ENCODE measurements at places on chromosomes 4 and X.

DNA sequence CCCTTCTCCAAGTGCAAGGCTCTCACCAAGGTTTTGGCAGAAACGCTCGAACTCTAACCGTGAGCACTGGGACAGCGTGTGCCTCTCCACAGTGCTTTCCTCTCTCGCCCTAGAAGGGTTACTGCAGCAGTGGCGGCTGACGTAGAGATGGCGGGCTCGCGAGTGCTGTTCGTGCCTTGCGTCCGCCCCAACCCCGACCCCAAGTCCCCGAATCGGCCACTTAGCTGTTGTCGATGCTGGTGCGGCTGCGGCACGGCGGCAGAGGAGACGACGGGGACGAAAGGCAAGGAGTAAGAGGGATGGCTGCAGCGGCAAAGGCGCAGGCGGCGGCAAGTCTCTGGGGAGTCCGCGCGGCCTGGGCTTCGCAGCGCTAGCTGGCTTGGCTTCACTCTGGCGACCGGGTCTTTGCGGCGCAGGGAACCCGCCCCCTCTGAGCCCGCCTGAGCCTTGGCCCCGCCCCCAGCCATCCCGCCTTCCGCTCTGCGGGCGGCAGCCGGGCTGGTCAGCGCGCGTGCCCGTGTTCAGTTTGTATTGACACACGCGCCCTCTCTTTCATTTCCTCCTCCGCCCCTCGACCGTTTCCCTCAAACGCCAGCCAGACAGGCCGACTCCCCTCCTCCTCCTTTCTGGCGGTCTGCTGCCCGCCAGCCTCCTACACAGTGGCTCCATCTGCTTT, at the start of gene SPIN4:
Gene SPIN4 (minus strand): TSS at position 392 of the 676 bp plus-strand sequence. CDS start 513 bp downstream, outside the sequence.
- peak; percentile 90 for DNase-seq

- no peak for DNase-seq
Measured at GRCh38 chr4:31290836-31291235, 570.7 kb downstream of the PCDH7 start.

DNA sequence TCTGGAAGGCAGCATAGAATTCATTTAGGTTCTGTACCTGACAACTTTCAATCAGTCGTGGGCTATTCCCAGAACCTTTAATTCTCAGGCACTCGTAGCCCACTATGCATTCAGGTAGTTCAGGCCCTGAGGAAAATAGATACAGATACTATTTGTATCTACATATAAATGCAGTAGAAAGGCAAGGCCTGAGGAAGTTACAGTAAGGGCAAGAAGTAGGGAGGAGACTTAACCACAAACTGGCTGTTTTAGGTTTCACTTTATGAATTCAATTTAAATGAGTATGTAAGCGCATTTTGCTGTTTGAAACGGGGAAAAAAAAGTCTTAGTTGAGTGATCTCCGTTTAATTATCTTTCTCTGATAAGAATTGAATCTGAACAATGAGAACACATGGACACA, 529.4 kb upstream of the ATOH1 start:
- DNase-seq, result no peak

GRCh38 chrX:64184396-64184795, 21.1 kb downstream of the AMER1 start:
- no peak for DNase-seq

DNA sequence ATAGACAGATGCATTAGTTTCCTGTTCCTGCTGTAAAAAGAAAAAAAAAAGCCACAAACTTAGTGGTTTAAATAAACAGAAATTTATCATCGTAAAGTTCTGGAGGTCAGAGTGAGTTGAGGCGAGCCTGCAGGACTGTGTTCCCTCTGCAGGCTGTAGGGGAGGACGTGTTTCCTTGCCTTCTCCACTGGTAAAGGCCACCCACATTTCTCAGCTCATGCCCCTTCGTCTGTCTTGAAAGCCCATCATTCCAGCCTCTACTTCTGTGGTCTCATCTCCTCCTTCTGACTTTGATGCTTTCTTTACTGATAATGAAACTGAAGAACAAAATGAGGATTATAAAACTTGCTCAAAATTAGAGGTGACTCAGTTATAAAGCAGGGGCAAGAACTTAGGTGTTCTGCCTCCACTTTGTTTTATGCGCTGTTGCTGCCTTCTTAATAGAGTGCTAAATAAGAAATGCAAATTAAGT, 143.0 kb downstream of the STIM2 start:
- DNase-seq, result peak; percentile 29

- DNase-seq, result no peak
Measured at GRCh38 chr4:95511477-95511876, 37.3 kb downstream of the UNC5C start.

GRCh38 chr4:37935026-37935425, 25.2 kb upstream of the PTTG2 start:
- no peak for DNase-seq

DNA sequence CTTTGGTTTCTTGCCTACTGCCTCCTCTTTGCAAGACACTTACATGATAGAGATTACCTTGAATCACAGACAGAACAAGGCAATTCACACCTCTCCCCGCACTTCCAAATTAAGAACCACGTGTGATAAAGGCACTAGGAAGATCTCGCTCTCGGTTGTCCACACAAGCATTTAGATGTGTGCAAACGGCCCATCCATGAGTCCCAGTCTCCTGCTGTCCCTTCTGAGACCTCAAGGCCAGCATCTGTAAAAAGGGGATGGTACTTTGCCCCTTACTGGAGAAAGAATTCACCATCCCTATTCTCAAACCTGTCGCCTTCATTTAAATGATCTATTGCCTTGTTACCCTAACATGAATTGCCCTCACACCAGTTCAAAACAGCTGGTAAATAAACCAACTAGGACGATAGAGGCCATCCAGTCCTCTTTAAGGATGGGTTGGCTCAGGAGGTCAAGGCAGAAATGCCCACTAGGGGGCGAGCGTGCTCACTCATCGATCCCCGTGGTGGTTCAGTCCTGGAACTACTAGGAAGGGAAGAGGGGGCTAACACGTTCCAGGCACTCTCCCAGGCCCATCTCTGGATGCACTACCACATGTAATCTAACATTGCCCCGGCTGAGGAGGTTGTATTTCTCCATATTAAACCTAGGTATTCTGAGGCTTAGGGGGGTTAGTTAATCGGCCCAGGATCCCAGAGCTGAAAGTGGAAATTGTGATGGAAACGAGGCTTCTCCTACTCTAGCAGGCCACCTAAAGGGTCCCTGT, 95.8 kb downstream of the DHX15 start:
- DNase-seq, result peak; percentile 71

- no peak for DNase-seq
Measured at GRCh38 chr4:72243641-72244040, 211.8 kb downstream of the NPFFR2 start.

- DNase-seq, result no peak
Measured at GRCh38 chr4:152693871-152694270, 14.1 kb upstream of the TMEM154 start.

DNA sequence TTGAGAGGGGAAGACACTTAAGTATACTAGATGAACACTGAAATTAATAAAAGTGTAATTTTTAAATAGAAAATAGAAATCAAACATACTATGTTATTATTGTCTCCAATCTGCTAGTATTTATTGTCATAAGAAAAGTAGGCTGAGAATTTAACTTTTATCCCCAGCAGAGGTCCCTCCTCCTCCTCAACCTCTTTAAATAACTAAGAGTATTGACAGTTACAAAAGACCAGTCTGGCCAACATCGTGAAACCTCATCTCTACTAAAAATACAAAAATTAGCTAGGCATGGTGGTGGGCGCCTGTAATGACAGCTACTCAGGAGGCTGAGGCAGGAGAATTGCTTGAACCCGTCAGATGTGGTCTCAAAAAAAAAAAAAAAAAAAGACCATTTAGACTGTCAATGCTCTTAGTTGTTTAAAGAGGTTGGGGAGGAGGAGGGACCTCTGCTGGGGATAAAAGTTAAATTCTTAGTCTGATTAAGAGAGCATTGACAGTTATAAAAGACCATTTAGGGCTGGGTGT, 4.2 kb downstream of the SLC30A9 start:
- no peak for DNase-seq

- no peak for DNase-seq
Measured at GRCh38 chrX:12871257-12871656, 4.4 kb downstream of the TLR7 start.

- no peak for DNase-seq
Measured at GRCh38 chr4:8002525-8003309, 63.1 kb upstream of the AFAP1 start.

DNA sequence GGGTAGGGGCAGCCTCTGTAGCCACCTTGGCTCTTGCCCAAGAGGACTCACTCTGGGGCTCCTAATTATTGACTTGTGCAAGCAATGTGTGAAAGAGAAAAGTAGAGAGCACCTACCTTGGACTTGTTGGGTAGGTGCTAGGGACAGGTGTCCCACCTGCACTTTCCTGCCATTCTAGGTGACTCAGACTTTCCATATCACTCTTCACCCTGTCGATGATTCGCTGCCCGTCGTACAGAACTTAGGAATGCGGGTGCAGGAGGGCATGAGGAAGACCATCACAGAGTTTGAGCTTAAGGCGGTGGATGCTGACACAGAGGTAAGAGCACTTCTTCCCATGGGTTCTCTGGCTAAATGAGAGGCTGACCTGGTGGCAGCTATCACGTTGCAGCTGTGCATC, 87.3 kb upstream of the ANXA3 start:
- no peak for DNase-seq

- DNase-seq, result peak; percentile 89
Measured at GRCh38 chr4:94455081-94455480, 3.3 kb downstream of the PDLIM5 start.

DNA sequence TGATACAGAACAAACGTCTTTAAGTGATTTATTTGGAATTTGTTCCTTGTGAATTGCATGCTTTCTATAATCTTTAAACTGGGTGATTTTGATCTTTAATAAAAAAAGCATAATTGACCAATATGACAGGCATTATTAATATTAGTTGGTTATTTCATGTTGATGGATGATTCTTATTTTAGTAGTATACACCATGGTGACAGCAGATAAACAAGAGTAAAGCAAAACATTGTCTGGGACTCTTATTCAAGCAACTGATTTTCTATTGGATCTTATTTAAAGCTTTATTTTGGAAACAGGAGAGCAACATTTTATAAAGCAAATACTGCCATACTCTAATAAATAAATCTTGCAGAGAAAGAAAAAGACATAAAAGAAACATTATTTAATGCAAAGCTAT, 591.4 kb upstream of the GNPDA2 start:
- DNase-seq, result no peak

DNA sequence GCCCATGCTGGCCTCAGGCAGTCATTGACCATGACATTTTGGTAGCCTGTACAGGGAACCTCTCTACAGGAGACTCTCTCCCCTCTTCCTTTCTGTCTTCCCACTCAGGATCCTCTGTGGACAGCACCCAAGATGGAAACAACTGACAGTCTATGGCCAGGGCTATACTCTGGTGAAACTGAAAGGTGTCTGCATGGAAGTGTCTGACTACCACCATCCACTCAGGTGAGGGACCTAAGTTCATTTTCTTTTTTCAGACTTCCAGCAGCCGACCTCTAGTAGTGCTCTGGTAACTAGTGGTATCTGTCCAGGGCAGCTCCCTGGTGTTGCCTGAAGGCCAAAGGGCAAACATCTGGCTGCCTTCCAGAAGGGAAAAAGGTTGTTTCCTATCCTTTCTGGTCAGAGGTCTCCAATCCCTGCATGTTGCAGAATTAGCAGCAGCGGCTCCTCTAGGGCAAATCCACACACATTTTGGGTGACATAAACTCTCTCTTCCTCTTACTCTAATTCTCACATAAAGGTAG, 804.5 kb downstream of the C4orf33 start:
- no peak for DNase-seq

DNA sequence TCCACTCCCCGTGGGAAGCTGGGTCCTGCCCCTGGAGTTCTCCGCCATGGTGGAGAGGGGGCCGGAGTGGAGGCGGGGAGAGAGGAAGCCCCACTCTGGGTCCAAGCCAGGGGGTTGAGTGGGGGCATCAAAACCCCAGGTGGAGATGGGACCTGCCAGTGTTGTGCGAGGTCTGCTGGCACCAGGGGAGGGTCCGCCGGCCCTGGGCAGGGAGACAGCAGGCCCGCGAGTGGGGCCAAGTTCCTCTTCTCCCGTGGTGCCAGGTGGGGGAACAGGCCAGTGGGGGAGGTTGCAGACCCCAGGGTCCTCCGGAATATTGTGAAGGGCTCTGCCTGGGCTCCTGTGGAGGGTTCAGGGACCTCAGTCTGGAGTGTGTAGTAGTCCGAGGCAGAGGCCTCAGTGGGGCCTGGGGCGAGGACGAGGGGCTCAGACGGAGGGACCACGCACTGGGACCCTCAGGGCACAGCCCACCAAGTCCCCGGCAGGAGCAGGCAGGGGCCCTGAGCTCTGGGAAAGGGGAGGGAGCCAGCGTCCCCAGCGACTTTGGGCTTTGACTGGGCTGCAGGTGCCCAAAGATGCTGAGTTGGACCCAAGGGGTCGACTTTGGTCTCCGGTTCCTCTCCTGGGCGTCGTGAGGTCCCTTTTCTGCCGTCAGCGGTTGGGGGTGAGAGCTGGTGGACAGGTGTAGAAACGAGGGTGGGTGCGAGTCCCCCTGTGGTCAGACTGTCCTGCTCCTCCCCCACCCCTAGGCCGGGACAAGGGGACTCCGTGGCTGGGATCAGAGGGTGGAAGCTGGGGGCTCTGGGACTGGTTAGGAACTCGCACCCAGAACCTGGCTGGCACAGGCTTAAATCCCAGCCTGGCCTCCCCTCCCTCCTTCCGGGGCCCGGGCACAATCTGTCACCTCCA, 43.8 kb upstream of the NKX1-1 start:
- no peak for DNase-seq

GRCh38 chr4:171718069-171718468, 95.1 kb upstream of the GALNTL6 start:
- no peak for DNase-seq

DNA sequence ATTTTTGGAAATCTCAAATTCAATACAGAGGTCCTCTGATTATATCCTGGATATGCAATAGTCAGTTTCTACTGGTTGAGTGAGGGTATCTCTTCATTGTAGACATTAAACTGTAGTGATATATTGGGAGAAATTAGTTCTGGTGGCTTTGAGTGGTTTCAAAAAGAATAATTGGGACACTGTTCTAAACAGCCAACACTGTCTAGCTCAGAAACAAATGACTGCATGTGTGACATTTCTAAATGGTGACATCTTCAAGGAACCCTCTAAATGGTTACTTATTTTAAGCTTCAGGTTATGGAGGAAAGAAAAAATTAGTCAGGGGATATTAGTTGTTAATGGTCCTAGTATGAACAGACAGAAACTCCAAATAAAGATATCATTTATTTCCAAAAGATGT, 186.2 kb downstream of the LARP7 start:
- no peak for DNase-seq

DNA sequence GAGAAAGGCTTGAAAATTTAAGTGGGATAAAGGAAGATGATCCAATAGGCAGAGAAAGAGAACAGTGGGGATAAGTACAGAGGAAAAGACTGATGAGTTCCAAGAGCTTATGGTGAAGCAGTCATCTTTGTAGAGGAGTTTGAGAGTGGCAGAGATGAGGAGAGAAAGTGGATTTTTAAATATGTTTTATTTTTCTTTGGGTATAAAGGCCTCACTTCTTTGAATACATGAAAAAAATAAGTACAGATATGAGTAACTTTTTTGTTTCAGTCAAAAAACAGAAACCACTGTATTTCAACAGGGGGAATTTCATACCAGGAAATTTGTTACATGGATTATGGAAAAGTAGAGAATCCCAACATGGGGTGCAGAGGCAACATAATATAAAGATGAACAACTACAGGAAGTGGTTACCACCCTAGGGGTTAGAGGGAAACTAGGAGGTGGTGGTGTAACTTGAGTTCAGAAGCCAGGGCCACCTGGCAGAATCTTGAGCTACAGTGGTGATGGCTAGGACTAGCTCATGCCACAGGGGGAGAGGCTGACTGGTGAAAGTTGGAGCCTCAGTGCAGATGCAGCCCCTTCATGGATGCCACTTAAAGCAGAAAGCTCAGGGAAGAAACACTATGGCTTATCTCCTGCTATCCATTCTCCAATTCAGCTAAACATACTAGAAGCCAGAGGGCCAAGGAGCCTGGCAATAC, 3.4 kb upstream of the CYBB start:
- no peak for DNase-seq
